ENCODE measurements at places on chromosomes 7 and 10.

GRCh38 chr7:100943693-100944092, 5.6 kb upstream of the MUC3A start:
- DNase-seq, result no peak

- no peak for DNase-seq
Observed at GRCh38 chr10:103645141-103646054, 151.9 kb downstream of the NEURL1 start.

DNA sequence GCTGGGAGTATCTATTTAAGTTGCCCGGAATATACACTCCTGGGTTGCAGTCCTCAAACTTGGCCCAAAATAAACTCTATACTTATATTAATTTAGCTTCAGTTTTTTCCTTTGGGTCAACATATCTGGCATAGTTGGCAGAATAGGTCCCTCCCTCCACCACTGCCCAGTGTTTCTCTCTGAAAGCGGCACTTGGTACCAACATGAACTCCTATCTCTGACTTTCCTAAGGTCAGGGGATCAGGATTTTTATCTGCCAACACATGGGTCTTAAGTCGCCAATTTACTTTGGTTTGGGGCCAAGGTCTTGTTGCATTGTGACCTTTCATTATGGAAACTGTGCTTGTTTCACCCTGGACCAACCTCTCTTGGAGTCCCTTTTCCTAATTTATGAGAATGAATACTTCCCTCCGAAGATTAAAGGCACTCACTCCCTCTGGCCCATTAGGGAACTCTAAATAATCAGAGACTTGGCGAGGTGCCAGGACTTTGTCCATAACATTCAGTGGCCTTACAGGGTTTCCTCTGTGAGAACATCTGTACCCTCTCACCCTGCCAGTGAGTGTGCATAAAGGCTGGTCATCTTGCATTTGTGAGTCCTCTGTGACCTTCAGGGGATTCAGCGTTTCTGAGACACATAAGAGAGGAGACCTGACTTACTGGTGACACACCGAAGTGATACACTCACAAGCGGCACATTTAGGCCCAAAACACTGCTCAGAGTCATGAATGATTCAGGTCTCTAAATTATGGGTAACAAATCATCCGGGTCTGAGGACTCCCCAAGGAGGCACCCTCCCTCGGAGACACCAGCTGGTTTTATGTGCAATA, 19.7 kb upstream of the FKBP9 start:
- no peak for DNase-seq

DNA sequence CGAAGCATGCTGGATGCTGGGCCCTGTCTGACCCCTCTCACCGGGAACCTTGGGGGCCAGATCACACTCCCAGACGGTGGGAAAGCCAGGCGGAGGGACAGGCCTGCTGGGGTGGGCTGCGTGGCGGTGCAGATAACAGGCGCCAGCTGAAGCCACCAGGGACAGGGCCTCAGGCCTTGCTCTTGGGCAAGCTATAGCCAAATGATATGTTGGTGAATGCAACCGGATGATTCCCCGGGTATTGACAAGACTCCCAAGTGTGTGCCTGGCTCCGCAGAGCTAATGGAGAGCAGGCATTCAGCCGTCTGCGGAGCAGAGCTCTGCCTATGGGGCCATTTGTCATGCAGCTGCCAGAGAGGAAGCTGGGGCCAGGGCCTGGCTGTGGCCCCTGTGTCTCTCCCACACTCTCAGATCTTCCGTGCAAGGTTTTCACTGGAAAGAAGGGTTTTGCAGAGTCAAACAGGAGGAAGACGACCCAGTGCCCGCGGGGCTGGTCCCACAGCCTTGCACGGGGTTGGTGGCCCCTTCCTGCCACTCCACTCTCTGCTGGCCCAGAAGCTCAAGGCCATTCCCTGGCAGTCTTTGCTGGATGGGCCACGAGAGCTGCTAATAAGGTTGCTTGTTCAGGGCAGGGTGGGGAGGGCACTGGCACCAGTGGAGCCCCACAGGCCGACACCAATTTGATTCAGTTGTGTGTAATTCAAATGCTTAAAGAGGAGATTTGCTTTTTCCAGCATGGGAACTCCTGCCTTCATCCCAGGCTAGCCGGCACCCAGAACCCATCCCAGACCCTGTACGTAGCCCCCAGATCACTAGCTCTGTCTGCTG, 91.8 kb downstream of the PRKAG2 start:
- no peak for DNase-seq

- DNase-seq, result no peak
Observed at GRCh38 chr10:22803261-22803885, 89.0 kb upstream of the PIP4K2A start.

DNA sequence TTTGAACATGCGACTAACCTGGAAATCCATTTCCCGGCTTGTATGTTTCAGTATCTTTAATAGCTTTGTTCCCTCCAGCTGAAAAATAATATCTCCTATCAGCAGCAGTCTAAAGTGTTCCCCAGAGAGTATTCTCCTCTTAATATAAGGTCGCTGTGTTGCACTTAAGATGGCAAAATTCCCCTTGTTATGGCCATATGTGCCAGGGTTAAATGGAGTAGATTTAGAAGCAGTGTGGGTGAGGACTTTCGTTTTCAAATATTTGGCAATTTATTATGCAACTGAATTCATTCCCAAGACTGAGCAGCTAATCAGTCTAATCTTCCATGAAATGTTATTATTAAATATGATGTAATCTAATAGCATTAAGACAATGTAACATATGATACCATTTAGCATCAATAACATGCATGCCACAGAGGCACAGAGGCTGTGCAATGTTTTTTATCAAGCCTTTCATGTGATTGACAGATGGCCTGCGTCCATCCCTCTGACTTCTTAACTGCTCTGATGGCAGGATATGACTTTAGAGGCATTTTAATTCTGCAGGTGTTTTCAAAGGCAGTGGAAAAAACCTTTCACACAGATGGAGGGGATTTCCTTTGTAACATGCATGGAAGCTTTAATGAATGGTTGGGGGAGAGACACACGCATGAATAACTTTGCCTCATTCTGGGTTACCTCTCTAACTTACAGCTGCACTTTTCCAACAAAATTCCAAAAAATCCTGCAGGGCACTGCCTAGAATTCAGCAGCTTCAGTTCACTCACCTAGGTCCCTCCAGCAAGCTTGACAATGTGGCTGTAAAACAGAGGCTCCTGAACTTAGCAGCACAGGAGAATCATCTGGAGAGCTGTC, 55.1 kb upstream of the ZPBP start:
- no peak for DNase-seq

DNA sequence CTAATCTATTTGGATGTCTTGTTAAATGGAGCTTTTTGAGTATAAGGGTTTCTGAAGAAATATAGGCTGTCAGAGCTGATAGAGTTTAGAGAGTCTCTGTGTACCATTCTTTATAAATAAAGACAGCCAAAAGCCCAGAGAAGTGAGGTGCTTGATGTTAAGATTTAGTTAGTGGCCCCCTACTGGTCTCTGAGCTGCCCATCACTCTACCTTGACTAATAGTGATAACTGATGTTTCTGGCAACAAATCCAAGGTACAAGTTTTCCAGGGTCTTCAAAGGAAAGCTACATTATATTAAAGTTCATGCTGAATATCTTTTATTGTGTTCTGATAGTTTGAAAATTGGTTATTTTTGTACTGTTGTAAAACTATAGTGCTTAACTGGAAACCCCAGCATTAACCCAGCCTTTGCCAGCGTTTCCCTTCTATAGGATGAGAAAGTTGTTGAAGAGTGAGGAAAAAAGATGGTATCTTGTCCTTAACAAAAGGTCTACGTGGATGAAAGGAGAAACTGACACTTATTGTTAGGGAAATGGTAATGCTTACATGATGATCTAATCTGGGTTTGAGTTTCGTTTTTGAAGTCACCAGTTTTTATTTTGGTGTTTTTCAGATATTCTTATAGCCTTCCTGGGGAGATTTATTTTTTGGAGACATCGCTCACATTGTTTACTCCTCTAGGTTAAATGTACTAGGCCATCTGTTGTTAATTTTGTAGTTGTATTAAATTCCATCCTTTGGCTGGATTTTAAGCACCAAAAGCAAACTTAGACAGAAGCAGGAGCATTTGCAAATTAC, 79.0 kb downstream of the AUTS2 start:
- no peak for DNase-seq

DNA sequence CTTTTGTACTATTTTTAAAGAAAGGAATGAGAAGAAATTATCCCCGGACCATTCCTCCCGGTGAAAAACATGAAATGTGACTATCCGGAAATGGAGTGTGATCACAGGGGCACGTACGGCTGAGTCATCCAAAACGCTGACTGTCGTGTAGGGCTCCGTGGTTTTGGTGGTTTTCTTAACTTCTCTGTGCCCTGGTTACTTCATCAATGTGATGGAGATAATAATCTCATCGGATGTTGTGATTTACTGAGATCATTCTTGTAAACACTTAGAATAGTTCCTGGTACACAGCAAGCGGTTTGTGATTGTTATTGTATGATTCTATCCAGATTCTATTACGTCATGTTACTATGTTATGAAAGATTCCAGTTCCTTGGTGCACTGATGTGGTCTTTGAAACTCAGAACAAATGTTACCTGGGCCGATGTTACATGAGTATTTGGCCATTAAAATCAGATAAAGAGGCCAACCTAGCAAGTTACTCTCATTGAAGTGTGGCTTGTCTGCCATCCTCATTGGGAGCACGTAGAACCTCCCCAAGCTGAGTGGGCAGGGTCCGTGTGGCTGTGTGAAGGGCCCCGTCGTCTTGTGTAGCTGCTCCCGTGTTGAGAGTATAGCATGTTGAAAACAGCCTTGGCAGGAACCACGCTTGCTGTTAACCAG, 99.5 kb downstream of the CAMK1D start:
- DNase-seq, result peak; percentile 48

DNA sequence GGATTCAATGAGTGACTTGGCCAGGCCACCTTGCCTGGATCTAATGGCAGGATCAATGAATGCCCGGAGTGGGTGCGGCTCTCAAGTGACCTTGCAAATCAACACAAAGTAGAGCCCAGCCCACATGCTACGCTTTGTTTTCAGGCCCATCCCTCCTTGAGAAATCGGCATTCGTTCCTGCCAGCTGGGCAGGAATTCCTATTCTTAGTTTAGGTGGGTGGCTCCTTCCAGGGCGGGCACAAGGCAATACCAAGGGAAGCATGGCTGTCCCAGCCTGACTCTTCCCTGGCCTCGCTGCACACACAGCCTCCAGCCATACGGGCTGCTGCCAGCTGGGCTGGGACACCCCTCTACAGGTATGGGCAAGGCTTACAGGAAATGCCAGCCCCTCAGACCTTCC, 119.3 kb downstream of the SH3PXD2A start:
- DNase-seq, result no peak

GRCh38 chr7:76358011-76358480, 745 bp downstream of the YWHAG start:
- peak; percentile 39 for DNase-seq

GRCh38 chr7:80611353-80611752, 27.1 kb upstream of the CD36 start:
- no peak for DNase-seq
